Cerebellum (tissue), 4 donors: ENCODE measurements at places on chromosomes 5 and 9. TPM values are rescaled to one million over a fixed set of nuclear protein-coding genes. Genes with fewer than 3 reads are reported as not detected.

- no peak for DNase-seq
These were observed 509.4 kb upstream of the KLF4 start for GRCh38 chr9:107999011-107999410.

The CDKN2B-AS1 gene
- not detected for total RNA-seq

The RALGPS1 gene
- total RNA-seq = 84.7 TPM

GRCh38 chr5:177455661-177456590 lies 9.3 kb downstream of the PRR7 start:
- peak; percentile 93 for DNase-seq

DNA sequence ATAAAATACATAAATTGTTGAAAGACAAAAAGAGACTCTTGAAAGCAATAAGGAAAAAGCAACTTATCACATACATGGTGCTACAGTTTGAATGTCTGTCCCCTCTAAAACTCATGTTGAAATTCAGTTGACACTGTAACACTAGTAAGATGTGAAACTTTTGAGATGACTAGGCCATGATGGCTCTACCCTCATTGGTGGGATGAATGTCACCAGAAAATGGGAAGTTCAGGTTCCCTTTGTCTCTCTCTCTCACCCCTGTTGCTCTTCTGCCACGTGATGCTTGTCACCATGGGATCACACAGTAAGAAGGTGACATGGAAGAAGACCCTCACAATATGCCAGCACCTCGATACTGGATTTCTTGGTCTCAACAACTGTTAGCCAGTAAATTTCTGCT lies 50.3 kb upstream of the SPTLC1 start:
- DNase-seq = no peak

The BRINP1 gene
- 35.4 TPM for total RNA-seq

The CENPH gene
- 12.2 TPM for total RNA-seq

- DNase-seq = no peak
These were observed 17.9 kb downstream of the SLCO4C1 start for GRCh38 chr5:102278231-102278630.

DNA sequence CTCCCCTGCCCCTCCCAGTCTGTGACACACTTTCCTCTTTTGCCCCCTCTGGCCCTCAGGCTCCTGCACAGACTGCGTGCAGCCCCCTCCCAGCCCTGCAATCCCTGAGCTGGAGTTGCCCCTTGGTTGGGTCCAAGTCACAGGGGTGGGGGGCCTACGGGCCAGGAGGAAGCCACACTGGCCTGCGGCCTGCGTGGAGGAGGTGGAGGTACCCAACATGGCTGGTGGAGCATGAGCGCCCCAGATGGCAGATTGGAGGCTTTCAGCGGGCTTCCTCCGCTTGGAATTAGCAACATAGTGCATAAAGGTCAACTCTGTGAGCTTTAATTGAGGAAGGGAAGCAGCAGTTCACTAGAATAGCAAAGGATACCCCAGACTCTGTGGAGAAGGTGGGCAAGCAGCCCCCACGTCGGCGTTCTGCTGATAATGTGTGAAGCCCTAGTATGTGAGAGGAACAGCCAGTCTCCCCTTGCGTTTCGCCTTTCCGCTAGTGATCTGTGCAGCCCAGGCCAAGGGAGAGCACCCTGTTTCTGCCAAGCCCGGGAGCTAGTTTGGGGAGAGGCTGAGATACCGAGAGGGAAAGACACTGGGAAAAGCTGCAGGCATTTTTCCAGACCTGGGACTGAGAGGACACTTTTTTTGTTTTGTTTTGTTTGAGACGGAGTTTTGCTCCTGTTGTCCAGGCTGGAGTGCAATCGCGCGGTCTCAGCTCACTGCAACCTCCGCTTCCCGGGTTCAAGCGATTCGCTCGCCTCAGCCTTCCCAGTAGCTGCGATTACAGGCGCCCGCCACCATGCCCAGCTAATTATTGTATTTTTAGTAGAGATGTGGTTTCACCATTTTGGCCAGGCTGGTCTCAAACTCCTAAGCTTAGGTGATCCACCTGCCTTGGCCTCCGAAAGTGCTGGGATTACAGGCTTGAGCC lies 35.3 kb upstream of the MACIR start:
- no peak for DNase-seq

The PRUNE2 gene
- total RNA-seq = 25.2 TPM

GRCh38 chr9:94082956-94083355 lies 1.3 kb upstream of the PTPDC1 start:
- no peak for DNase-seq

- peak; percentile 94 for DNase-seq
These were observed 194.6 kb downstream of the OLFM1 start for GRCh38 chr9:135281791-135282737.

GRCh38 chr9:134442486-134443173 lies 116.4 kb downstream of the RXRA start:
- no peak for DNase-seq

GRCh38 chr5:129440424-129440823 lies 19.7 kb upstream of the ADAMTS19 start:
- no peak for DNase-seq

The IGFBPL1 gene
- 239 TPM for total RNA-seq

GRCh38 chr5:142466195-142466971 lies 141.6 kb upstream of the SPRY4 start:
- DNase-seq = peak; percentile 78

- DNase-seq = no peak
These were observed 16.3 kb downstream of the MAPKAP1 start for GRCh38 chr9:125690679-125691078.

DNA sequence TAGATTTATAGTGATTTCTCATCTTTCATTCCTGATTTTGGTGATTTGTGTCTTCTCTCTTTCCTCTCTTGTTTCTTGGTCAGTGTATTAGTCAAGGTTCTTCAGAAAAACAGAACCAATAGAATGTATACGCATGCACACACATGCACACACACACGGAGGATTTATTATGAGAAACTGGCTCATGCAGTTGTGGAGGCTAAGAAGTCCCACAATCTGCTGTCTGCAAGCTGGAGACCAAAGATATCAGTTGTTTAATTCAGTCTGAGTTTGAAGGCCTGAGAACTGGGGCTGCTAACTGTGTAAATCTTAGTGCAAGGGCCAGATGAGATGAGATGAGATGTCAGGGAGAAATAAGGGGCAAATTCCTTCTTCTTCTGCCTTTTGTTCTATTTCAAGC lies 5.7 kb upstream of the RPS23 start:
- no peak for DNase-seq

- DNase-seq = no peak
These were observed 50.3 kb downstream of the BARX1 start for GRCh38 chr9:93904649-93905472.

DNA sequence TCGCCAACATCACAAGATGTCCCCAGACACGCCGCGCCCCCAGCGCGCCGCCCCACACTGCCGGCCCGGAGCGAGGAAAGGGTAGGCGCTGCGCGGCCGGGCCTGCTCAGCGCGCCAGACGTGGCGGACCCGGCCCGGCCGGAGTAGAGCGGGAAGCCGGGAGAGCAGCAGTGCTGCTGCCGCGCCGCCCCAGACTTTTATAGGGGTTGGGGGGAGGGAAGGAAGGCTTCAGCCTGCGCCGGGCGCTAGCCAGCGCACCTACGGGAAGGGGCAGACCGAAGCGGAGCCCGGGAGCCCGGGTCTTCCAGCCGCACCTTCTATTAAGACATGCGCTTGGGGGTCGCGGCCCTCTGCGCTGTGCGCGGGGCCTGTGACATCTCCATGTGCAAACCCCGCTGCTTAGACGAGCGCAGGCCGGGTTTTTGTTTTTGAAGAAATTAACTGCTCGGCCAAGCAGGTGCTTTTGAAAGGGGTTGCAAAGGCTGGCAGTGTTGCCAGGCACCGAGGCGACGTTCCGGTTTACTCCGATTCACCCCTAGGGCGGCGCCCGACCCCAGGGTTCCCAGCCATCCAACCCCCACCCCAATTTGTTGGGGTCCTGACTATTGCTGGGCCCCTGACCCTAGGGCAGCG lies 353 bp upstream of the PAX5 start:
- no peak for DNase-seq

- no peak for DNase-seq
These were observed 55.1 kb upstream of the TLR4 start for GRCh38 chr9:117649126-117649525.

GRCh38 chr9:76756268-76756640 lies 8.0 kb upstream of the PCA3 start:
- DNase-seq = peak; percentile 28

The CCNO gene
- not detected for total RNA-seq

GRCh38 chr9:13567833-13568232 lies 288.3 kb upstream of the MPDZ start:
- DNase-seq = no peak

GRCh38 chr5:124951661-124952060 lies 205.2 kb upstream of the ZNF608 start:
- DNase-seq = no peak

- DNase-seq = no peak
These were observed 2.0 kb upstream of the MZB1 start for GRCh38 chr5:139391570-139392323.

The CDX1 gene
- total RNA-seq = not detected

- DNase-seq = no peak
These were observed 163.1 kb downstream of the AOPEP start for GRCh38 chr9:94889628-94890027.

GRCh38 chr5:56827049-56827448 lies 11.7 kb downstream of the MAP3K1 start:
- DNase-seq = peak; percentile 28

GRCh38 chr5:174693697-174694385 lies 30.5 kb upstream of the MSX2 start:
- DNase-seq = no peak

DNA sequence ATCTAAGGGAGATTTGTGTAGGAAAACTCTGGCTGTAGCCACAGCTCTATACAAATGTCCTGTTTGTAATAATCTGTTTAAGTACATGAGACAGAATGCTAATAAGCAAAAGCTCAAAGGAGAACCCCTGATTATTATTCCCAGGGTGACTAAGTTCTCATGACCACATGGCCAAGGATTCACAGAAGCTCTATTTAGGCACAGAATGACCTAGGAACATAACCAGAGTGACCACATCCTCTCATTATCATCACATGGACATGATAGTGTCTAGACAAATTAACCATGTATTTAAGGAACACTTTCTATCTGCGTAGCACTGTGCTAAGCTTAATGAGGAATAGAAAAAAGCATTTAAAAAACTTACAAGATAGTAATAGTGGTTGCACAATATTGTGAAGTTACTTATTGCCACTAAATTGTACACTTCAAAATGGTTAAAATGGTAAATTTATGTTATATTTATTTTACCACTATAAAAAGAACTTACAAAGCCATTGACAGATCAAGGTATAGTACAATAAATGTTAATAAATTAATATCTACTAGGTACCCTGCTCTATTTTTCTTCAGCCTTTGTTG lies 56.3 kb downstream of the STX17 start:
- no peak for DNase-seq

DNA sequence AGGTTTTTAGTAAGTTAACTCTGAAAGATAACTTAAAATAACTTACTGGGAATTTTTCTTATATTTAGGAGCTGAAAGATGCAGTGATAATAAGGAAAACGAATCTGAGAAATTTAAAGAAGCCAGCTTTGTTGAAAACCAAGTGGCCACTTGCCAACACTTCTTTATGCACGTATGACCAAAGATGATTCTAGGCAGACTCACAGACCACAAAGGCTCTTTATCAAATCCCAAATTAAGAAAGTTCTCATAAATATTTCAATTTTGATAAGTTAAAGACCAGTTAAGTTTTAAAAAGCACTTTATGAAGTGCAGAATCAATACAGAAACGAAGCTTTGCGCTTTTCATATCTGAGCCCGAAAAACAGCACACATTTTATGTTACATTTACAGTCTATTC lies 1.5 kb downstream of the AFF4 start:
- DNase-seq = no peak

DNA sequence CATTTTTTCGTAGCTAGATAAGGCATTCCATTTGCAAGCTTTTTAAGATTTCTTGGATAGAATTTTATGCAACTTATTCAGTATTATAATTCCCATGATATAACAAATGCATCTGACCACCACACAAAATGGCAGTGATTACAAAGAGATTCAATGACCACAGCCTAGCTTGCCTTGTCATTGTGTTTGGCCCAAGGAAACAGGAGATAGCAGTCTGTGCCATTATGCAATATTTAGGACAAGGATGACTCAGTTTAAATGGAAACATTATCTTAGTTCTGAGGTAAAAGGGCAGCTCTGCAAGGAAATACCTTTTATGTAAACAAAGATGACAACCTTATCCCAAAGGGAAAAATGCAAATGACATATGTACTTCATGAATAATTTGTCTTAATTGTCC lies 89.8 kb downstream of the NUDT12 start:
- no peak for DNase-seq

DNA sequence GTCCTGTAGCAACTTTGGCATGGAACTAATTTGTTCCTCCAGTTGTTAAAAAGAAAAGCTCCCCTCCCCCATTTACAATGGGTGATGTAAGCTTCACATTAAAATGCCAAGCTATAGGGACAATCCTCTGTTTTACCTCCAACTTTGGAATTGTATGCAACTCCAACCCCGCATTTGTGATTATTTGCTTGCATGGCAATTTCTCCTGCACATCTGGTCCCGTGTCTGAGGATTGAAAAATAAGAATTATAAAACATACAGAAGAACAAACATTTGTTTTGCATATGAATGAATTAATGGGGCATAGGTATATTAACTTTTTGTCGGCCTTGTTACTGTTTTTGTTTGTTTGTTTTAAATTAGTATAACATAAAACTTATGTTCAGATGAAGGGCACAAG lies 17.2 kb downstream of the PCSK1 start:
- DNase-seq = no peak

The RXRA gene
- 5.7 TPM for total RNA-seq

GRCh38 chr9:133727277-133727875 lies 10.8 kb downstream of the SARDH start:
- DNase-seq = no peak

- DNase-seq = no peak
These were observed 31.9 kb downstream of the NEUROG1 start for GRCh38 chr5:135503871-135504270.
